ENCODE measurements at places on chromosomes 6 and 20.

- no peak for DNase-seq
Observed at GRCh38 chr20:967796-968742, 34.0 kb downstream of the RSPO4 start.

DNA sequence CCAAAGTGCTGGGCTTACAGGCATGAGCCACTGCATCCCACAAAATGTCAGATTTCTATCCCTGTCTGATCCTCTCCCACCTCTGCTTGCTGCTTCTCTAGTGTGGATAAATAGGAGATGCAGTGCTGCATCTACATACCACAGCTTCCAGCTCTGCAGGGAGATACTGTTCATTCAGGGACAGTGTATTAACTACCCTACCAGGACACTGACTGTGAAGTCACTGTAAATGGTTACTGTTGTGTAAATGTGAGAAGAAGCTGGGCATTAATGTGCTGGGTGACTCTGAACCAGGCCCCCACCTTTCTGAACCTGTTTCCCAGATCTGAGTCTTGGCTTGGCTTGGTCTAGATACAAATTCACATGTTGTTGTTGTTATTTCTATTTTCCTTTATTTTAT is 488.6 kb upstream of the SULF2 start:
- DNase-seq: no peak

DNA sequence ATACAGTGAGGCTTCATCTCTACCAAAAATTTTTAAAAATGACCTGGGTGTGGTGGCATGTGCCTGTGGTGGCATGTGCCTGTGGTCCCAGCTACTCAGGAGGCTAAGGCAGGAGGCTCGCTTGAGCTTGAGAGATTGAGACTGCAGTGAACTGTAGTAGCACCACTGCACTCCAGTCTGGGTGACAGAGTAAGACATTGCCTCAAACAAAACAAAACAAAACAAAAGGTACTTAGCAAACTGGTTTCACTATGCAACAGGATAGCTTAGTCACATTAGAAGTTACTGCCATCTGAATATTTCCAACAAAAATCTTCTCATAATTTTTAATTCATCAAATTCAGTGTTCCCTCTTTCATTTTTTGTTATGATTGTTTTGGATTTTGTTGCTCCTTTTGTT is 137.9 kb downstream of the QRSL1 start:
- DNase-seq: no peak

DNA sequence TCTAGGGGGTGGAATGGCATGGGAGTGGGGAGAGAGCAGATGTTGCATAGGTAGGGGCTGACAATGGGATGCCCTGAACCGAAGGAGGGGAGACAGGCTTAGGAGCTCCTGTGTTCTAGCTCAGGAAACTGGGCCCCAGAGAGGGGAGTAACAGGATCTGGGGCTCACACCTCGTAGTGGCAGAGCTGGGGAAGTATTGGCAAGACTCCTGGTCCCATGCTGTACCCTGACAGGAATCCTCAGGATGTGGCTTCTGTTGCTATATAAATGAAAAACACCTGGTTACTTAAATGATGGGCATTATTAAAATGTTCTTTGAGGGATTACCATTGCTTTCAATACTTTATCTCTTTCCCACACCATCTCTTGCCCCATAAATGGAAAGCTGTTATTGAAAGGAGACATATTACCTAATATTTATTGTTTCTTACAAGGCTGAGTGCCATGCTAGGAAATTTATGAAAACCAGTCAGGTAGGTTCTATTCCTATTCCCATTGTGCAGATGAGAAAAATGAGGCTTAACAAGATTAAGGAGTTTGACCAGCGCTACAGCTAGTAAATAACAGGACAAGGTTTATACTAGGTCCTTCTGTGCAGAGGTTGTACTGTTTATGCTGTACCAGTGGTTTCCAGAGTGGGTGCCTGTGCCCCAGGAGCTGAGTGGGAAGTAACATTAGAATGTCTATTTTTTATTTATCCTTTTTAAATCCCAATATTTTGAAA is 35.3 kb upstream of the TCP11 start:
- no peak for DNase-seq

GRCh38 chr6:69098910-69099309 is 463.8 kb downstream of the ADGRB3 start:
- DNase-seq: no peak

GRCh38 chr20:54090230-54091119 is 20.1 kb upstream of the BCAS1 start:
- DNase-seq: no peak

- no peak for DNase-seq
Observed at GRCh38 chr20:48448666-48449600, 378.9 kb downstream of the PREX1 start.

DNA sequence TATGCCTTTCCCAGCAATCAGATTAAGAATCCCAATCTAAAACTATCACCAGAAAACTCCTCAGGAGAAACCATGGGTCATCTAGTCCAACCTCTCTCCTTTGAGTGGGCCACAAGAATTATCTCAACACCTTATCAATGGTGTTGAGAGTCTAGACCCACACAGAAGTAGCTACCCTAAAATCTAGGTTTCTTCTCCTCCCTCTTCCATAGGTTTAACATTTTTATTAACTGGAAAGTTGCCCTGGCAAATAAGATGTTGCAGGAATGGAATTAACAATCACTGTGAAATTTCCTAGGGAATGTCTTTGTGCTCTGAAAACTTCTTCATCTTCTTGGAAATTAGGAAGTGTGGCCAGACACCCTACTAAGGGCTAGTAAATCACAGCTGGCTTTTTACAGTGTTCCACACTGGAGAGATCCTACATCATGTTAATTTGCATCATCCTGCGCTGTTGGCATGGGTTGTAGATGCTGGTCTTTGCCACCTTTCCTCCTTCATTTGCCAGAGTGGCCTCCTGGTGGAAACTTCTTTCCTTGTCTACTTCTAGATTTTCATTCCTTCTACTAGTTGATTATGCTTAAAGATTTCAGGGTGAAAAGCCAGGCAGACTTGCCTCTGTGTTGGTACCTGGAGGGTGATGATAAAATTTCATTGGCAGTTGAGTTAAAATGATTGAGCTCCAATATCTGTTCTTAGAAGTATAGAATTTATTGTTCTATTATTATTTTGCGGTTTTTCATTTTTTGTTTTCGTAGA is 2.7 kb downstream of the TNFAIP3 start:
- DNase-seq: no peak

DNA sequence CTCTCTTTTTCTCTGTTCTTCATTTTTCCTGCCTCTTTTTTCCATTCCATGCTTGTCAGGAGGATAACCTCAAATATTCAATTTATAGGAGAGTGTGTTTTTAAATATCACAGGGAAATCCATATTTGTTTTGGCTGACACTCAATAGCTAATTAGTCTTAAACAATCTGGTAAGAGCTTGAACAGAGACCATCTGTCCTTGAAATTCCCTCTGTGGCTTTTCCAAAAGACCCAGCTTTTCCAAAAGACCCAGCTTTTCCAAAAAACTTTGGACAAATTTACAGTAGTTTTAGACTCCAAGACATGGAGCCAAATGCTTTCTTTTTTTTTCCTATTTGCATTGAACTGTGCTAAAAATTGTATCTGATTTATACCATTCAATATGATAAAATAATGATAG is 127.4 kb upstream of the FAM83B start:
- no peak for DNase-seq

- no peak for DNase-seq
Observed at GRCh38 chr20:2932498-2932897, 59.2 kb downstream of the PTPRA start.

GRCh38 chr6:163826629-163827028 is 412.1 kb downstream of the QKI start:
- DNase-seq: no peak

DNA sequence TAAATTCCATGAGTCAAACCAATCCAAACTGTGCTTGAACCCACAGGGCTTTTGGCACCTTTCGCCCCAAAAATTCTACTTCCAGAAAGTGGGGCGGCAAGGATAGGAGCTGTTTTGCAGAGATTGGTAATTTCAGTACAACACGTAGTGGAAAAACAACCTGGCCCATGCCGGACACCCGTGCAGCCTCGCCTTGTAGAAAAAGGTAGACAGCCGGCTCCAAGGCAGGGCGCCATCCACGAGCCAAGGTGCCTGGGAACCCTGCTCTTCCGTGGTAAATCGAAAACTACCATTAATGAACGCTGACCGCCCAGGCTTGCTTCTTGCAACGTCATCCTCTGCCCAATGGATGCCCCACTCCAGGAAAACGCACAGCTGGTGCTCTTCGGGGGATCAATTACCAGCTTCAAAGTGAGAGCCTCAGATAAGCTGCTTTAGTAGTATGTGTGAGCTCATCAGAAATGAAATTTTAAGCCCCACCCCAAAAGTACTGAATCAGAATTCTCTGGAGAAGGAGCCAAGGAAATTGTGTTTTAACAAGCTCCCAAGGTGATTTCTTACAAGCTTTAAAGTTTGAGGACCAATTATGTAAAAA is 1.8 kb downstream of the OOEP start:
- no peak for DNase-seq

DNA sequence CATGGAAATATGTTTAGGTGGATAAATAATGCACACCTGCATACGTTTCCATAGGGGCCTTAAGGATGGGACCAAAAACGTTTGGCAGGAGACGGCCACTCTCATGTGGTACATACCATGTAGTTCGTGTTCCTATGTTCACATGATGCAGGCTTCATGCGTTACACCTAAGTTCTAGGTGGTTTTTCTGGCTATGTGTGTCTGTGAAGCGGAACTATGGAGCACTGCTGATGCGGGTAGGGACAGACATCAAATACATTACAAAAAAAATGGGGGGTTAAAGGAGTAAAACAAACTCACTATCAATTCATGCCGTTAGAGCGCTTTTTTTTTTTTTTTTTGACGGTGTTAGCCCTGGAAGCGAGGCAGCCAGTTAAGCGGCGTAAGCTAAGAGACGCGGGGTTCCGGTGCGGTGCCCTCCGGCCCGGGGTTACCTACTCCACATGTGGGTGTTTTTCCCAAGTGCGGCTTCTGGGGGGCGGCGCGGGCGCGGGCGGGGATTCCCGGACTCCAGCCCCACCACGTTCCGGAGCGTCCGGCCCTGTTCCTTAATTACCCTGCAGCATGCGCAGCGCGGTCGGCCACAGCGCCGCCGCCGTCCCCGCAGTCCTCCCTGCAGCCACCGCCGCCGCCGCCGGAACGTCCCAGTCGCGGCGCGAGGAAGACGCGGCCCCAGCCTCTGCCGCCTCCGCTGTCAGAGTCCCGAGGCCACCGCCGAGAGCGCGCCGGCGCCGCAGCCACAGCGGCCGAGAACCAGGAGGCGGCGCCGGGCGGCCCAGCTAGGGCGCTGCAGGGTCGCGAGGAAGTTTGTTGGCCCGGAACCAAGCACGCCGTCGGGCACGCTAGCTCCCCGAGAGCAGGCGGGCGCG is 648 bp downstream of the COL19A1 start:
- peak; percentile 45 for DNase-seq

- DNase-seq: no peak
Observed at GRCh38 chr6:85348643-85349042, 101.2 kb upstream of the NT5E start.

DNA sequence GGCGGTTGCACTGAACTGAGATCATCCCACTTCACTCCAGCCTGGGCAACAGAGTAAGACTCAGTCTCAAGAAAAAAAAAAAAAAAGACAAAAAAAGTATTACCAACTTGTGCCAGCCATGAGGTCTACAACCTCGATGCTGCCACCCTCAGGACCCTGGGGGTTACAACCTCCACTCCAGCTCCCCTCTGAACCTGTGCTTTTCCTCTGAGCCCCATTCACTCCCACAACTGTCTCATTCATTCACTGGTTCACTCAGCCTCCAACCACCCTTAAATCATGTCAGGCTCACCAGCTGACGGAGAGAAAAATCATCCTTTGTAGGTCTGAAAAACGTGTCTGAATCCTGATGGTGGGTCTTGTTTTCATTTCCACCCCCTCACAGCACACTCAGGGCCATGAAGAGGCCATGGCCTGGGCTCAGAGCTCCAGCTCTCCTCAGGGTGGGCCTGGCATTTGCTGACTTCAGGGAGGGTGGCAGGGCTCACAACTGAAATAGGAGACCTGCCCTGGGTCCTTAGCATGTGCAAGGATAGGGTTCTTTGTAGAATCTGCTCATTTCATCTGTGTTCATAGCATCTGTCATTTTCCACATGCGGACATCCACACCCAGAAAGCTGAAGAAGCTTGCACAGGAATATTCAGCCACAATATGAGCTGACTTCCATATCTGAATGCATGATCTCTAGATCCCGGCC is 1.9 kb upstream of the ULBP1 start:
- DNase-seq: no peak

DNA sequence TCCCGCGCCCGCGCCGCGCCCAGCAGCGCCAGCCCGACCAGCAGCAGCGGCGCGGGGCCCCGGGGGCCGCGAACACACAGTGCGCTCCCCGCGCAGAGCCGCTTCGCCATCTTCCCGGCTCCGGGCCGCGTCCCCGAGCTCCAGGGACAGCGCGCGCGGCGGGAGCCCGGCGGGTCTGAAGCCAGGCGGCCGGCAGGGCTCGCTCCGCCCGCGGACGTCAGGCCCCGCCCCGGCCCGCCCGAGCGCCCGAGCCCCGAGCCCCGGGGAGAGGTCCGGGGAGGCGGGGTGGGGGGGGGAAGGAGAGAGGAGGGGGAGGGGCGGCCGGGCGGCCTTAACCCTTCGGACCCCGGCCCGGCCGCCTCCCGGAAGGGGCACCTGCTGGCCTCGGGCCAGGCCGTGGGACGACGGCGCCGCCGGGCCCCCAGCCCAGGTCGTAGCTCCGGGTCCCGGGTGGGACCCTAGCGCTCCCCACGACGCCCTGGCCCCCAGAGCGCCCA is at the start of gene LAMA5:
LAMA5 (minus strand) TSS at position 177 of the 497 bp plus-strand sequence; CDS start at position 110, 67 bp downstream.
- no peak for DNase-seq

- DNase-seq: no peak
Observed at GRCh38 chr6:147811913-147812629, 303.6 kb downstream of the SAMD5 start.

DNA sequence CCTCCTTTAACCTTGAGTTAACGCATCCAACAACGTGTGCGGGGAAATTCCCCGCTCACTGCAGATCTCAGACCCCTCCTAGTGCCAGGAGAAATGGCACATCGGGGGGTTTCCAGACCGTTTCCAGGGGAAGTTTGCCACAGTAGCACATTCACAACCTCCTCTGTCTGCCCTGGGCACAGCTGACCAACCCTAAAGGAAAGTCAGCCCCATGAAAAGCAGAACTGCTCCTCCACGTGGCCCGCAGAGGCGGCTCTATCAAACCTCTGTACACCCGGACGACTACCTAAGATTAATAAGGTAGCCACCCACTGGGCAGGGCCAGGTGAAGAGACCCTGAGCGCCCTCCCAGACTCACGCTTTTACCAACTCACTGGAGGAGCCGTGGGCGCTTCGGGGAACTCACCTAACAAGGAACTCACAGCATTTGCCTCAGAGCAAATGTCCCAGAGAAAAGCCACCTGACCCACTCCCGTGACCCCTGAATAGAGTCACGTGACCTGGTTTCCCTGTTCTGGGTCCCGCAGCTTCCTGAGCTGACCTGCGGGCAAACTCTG is 93.1 kb downstream of the PRND start:
- peak; percentile 77 for DNase-seq

- DNase-seq: no peak
Observed at GRCh38 chr6:153328194-153328593, 197.1 kb upstream of the RGS17 start.

DNA sequence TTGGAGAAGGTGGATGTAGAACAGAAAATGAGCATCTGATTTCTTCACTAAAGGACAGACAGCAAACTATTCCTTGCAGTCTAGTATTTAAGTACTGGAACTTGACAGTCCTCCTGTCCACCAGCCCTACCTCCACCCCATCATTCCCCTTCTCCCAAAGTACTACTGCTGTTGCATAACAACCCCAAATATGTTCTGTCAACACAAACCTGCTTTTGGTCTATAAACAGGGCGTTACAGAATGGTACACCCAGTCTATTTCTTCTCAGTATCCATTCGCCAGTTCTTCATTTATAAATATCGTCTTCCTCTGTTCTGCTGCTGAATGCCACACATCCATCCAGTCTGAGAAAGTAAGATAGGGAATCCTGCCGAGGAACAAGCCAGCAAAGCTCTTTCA is 27.7 kb upstream of the SLC22A1 start:
- no peak for DNase-seq

Measured in effector CD4-positive, alpha-beta T cell (primary cell).